ENCODE measurements at places on chromosomes 11 and 22.

DNA sequence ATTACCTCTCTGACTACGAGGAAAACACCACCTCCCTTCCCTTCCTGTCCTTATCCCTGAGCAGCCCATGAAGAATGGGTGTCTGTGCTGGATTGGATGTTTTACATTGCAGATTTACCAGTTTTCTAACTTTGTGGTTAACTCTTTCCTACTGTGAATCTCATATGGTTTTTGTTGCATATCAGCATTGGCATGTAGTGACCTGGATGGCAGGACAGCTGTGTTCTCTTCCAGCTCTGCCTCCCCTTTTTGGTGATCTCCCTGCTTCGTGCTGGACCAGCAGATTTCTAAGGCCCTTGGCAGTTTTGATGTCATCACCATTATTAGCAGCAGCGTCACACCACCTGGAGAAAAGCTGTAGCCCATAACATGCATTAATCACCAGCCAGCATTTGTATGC is 26.7 kb downstream of the OR6Q1 start:
- no peak for DNase-seq

DNA sequence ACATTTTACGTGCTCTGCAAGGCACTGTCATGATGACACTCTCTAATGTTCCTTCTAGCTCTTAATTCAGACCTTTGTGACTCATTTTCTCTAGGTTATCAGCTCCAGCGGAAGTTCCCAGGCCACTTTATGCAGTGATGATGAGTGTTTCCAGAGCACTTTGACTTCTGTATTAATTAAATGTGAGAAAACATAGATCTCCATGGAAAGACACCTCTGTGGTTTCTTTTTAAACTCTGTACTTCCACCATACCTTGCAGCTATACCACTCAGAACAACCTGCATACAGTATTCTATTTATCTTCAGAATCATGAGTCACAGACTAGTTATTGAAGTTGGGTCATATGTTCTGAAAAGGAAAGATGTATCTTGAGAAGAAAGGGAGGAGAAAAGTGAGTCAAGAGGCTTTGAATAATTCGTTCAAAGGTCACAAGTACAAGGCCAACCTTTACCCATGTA is 175.6 kb upstream of the TENM4 start:
- no peak for DNase-seq

DNA sequence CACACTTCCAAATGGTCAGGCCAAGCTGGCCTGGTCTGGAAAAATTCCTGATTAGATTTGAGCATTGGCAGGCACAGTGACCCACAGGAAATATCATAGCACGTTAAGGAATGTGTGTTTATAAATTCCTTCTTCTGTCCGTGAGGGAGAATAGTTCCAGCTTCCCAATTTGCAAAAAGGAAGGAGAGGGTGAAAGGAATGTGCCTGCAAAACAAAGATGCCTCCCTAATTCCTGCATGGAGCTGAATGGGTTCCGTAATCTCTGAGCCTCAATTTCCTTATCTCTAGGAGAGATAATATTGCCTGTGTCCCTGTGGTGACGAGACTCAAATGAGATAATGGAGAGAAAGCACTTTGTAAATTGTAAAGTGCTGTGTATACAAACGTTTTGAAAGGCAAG is 105.1 kb downstream of the FEZ1 start:
- no peak for DNase-seq

GRCh38 chr11:101129203-101129943 is at the start of gene PGR:
Gene PGR (minus strand): TSS chr11:101129813. CDS start chr11:101129070, 743 bp downstream.
- DNase-seq, result no peak
